ENCODE measurements at places on chromosomes 16 and 17. TPM values are rescaled to one million over a fixed set of nuclear protein-coding genes. Genes with fewer than 3 reads are reported as not detected.

DNA sequence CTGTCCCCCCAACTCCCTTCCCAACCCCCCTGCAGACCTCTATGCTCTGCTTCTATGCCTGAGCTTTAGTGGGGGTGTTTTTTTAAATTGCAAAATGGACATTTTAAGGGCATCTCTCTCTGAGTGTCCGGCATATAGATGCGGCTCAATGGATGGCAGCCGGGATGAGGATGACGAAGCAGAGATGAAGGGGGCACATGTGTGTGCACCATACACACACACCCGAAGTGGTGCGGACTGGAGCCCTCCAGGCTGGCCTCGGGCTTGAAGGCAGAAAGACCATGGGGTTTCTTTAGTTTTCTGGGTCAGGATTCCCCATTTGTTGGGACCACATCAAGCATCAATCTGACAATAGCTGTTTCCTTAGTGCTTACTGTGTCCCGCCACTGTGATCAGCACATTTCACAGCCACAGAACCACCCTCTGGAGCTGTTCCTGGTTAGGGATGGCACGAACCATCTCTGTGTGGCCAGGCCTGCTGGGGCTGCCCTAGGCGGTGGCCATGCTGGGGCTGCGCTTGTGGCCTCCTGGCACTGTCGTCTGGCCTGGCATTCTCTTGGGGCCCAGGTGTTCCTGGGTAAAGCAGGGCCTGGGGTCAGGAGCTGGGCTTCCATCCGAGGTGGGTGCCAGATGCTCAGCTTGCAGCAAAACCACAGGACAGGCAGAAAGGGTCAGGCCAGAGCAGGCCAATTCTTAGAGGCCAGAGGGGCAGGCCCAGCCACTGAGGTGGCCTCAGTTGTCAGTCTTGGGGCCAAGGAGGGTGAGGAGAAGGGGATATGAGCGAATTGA is 49.9 kb downstream of the NT5M start:
- DNase-seq, result no peak

PRR11 gene
- total RNA-seq, result 11.6 TPM

DNA sequence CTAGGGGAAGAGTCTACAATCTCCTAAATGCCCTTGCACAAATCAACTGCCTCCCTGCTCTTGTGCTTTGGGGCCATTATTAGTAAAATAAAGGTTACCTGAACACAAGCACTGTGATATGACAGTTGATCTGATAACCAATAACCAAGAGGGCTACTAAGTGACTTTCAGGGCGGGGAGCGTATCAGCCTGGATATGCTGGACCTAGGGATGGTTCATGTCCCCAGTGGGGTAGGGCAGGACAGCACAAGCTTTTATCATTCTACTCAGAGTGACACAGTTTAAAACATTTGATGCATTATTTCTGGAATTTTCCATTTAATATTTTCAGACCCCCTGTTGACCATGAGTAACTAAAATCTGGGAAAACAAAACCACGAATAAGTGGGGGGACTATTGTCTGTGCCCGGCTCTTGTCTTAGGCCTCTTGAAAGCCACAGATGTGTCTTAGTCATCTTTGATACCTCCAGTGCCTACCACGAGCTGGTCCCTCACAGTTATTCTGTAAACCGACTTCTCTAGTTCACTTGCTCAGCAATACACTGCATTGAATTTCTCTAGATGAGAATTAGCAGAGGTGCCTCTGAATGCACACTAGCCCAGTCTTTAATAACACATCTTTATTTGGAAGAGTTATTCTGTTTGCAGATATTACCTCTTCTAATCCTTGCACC is 94.6 kb upstream of the DHX40 start:
- DNase-seq, result no peak

- no peak for DNase-seq
Measured at GRCh38 chr17:29569245-29569950, 897 bp downstream of the TP53I13 start.

DNA sequence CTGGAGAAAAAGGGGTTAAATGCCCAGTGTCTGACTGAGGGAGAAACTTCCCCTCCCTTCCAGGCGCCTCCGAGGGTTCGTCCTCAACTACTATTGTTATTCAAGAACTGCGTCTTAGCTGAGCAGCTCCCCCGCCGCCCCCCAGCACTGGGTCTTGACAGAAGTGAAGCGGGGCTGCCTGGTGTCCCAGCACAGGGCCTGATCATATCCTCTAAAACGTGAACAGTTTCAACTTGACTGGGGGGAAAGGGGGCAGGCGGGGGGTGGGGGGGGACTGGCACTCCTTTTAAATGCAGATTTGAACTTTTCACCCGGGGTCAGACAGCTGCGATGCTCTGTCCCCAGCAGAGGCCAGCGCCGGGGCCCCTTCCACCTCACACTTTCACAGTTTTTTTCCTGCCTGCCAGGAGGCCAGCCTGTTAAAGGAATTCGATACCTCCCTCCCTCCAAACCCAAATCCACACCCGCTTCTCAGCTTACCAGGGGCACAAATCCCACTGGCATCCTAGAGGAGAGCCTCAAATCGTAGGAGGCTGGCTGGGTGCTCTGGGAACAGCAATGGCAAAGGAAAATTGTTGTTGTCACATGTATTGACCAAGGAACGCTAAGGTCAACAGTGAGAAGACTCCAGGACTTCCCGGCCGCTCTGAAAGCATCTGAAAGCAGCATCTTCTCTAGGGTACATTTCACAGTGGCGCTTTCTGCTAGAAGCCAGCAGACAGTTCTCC is 14.5 kb downstream of the ZFHX3 start:
- no peak for DNase-seq

DNA sequence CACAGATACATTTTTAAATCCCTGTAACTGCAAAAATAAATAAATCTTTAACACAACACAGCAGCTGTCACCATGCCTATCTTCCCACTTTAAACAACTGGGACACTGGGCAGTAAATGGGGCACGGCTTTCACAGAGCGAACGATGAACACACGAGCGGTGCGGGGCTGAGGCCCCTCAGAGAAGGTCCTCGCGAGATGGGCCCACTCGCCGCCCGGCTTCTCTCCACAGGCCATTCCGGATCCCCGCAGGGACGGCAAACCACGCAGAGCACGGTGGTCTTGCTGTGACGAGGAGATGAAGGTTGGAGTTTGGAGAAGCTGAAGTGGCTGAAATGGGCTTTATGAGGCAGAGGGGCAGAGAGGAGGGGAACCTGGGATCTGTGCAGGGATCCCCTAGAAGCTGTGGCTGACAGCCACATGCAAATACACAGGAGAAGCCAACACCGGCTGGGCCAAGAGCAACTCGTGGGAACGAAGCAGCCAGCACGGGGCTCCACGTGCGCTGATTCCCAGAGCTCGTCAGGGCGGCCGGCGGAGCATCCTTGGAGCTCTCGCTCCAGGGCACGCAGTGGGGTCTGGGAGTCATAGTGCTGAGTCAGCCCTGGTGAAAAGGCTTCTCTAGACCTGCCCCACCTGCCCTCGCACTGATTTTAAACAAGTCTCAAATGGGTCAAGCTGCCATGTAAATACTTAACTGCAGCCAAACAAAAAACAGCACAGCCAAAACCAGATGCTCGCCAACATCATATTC is 31.7 kb downstream of the CCDC57 start:
- no peak for DNase-seq
